ENCODE measurements at places on chromosomes 4 and X. TPM values are rescaled to one million over a fixed set of nuclear protein-coding genes. Genes with fewer than 3 reads are reported as not detected.

Gene MAD2L1
- 5.8 TPM for total RNA-seq

Gene XAGE1B
- total RNA-seq, result not detected

Gene GSX2
- total RNA-seq, result not detected

Gene PLP2
- total RNA-seq, result 16.5 TPM

Gene ETDB
- total RNA-seq, result not detected

Gene METTL14
- 61.3 TPM for total RNA-seq

Measured in tongue (tissue), 3 donors.